ENCODE measurements at places on chromosomes 11 and 22.

DNA sequence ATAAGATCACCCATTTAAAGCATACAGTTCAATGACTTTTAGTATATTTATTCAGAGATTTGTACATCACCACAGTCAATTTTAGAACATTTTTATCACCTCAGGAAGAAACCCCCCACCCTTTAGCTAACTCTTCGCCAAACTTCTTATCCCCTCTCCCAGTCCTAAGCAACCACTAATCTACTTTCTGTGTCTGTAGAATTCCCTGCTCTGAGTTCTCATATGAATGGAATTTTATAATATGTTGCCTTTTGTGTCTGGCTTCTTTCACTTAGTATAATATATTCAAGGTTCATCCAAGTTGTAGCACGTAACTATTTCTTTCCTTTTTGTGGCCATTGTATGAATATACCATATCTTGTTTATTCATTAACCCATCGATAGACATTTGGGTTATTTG is 3.6 kb downstream of the ANKRD13D start:
- DNase-seq: no peak

GRCh38 chr11:57639321-57640067 is 10.2 kb downstream of the YPEL4 start:
- DNase-seq: no peak

- DNase-seq: peak; percentile 79
Observed at GRCh38 chr22:46150034-46150654, at the start of gene PPARA. PPARA (plus strand) TSS chr22:46150526; CDS start chr22:46198384, 47,858 bp downstream.

- DNase-seq: peak; percentile 45
Observed at GRCh38 chr22:46287873-46288751, 8.6 kb upstream of the GTSE1 start.

DNA sequence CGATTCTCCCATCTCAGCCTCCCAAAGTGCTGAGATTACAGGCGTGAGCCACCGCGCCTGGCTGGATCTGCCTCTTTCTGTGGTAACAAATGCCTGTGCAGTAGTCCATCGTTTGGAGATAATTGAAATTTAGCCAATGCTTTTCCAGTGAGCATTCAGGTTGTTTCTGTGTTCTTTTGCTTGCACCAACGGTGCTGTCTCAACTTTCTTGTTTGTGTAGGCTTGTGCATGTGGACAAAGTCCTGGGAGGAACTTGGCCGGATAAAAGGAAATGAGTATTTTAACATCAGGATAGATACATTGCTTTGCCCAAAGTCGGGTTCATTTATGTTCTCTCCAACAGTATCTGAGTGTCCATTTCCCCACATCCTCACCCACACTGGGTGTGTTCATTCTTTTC is 85.7 kb downstream of the KIAA1671 start:
- DNase-seq: no peak

DNA sequence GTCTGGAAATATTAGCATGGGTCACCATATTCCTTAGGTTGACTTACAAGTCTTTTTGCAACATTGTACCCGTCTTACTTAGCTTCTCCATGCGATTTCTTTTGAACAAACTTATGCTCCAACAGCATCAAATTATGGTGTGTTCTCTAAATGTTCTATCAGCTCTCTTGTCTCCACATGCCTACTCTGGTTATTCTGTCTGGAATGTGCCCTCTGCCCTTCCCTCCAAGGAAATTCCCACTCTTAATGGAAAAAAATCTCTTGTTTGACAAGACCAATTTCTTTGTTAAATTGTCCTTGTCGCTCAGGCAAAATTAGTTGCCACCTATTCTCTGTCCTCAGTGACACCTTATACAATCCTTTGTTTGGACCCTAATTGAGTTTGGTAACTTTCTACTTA is 522.8 kb upstream of the LUZP2 start:
- DNase-seq: no peak

All from effector memory CD8-positive, alpha-beta T cell (primary cell).